ENCODE measurements at places on chromosomes 16 and 17.

DNA sequence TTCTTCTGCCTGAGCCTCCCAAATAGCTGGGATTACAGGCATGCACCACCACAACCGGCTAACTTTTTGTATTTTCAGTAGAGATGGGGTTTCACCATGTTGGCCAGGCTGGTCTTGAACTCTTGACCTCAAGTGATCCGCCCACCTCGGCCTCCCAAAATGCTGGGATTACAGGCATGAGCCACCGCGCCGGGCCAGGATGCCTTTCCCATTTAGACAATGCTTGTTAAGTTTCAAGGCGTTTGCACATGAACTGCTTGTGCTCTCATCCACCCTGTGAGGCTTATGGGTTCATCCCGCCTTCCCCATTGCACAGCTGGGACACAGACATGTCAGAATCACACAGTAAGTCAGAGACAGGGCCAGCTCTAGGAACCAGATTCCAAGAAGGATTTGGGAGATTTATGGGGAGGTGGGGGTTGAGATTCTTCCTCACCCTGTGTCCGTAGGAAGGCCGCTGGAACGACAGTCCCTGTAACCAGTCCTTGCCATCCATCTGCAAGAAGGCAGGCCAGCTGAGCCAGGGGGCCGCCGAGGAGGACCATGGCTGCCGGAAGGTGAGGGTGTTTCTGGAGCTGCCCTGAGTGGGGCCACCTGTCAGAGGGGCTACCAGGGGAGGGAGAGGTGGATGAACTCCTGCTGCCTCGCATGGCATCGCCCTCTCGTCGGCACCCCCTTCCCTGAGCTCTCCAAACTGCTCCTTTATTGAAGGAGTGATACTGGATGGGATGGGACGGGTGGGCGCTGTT, 46.3 kb downstream of the MRC2 start:
- DNase-seq, result no peak

GRCh38 chr17:5819396-5819795, 235.1 kb upstream of the NLRP1 start:
- no peak for DNase-seq

- DNase-seq, result no peak
Observed at GRCh38 chr16:69260506-69260905, 50.6 kb upstream of the VPS4A start.

DNA sequence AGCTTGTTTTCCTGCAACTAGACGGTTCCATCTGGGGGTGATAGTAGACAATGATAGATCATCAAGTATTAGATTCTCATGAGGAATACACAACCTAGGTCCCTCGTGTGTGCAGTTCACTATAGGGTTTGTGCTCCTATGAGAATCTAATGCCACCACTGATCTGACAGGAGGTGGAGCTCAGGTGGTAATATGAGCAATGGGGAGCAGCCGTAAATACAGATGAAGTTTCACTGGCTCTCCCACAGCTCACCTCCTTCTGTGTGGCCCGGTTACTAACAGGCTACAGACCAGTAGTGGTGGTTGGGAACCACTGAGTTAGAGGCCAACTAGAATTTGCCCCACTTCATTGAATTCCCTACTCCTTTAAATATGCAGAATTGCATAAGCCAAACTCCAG, 147.5 kb upstream of the HSBP1 start:
- DNase-seq, result no peak

DNA sequence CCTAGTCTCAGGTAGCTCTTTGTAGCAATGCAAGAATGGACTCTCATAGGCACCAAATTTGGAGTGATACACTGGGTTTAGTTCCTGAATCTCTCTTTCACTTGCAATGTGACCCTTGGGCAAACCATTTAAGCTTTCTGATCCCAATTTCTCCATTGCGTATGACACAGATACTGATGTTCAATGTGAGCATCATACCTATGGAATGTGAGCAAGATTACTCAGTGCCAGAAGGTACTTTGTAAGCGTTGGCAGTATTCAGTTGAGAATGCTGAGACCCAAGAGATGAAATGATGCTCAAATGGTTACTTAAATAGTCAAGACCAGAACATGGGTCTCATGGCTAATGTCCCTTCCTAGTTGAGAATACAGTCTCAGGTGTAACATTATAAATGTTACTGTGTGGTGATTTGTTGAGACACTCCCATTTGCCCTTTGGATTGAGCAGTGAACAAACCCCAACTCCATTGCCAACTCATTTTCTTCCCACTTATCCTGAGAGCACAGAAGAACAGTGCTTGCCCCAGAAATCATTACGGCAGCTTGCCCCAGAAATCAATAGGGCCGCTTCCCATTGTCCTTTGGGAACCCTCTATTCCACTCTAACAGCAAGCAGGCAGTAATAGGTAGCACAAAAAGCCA, 134.1 kb downstream of the SOX9 start:
- no peak for DNase-seq

DNA sequence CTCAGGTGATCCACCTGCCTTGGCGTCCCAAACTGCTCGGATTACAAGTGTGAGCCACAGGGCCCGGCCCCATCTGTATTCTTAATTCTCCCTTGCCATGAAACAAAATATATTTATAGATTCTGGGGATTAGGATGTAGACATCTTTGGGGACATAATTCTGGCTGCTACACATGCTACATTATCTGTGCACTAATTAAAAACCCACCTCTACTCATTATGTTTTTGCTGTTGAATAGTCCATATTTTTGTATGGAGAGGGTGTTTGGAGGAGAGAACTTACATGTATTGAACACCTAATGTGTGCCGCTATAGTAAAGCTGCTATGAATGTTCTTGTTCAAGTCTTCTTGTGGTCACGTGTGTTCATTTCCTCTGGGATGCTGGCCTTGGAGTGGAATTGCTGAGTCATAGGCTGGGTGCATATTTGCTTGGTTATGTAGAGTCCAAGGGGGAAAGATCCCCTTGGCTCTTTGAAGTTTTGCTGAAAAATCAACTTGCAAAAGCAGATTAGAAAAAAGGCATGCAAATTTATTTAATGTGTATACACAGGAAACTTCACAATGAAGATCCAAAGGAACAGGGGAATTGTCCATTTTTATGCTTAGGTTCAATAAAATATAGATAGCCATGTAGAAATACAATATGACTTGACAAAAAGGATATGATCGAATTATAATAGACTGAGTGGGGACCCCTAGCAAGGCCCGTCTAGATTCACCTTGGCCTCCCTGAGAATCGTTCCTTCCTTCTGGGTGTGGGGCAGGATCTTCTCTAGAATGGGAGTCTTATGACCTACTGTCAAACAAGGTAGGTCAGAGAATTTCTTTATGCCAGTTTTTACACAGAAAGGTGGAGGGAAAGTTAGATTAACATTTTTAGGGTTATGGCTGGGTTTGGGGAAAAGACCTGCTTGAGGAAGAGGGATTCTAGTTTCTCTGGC, 42.1 kb upstream of the GPRC5B start:
- DNase-seq, result no peak

GRCh38 chr16:50526796-50527195, 21.4 kb upstream of the NKD1 start:
- DNase-seq, result no peak

DNA sequence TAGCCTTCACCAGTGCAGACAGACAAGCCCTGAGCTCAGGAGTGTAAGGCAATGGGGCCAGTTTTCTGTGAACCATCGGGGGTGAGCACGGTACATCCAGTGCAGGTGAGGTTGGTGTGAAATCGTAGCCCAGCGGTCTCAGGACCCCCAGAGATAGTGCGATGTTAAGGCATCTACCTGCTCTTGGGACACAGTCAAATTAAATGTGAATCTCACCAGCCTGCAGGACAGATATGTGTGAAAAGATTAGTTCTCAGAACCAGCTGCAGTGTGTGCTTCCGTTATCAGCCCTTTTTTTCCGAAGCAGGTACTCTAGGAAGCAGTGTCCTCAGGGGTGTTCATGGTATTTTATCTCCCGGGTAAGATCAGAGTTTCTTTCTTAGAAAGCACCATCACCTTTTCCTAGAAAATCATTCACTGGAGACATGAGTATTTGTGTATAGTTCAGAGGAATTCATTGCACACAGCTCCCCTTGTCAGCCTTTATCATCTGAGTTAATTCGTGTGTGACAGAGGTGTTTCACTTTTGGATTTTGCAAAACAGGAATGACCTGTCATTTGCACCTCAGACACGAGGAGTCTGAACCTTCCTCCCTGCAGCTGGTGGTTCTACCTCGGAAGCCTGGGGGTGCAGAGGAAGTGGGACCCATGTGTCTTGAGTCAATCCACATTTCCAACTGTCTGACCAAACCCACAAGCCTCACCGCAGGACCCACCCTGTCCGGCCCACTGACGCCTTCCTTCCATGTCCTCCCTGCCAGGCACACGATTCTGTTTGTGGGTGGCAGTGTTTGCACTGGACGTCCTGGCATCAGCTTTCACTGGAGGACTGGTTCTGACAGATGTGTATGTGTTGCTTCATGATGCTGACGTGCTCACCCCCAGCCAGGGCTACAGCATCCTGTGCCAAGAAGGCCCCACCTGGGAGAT, 107.8 kb downstream of the CLEC16A start:
- peak; percentile 62 for DNase-seq

DNA sequence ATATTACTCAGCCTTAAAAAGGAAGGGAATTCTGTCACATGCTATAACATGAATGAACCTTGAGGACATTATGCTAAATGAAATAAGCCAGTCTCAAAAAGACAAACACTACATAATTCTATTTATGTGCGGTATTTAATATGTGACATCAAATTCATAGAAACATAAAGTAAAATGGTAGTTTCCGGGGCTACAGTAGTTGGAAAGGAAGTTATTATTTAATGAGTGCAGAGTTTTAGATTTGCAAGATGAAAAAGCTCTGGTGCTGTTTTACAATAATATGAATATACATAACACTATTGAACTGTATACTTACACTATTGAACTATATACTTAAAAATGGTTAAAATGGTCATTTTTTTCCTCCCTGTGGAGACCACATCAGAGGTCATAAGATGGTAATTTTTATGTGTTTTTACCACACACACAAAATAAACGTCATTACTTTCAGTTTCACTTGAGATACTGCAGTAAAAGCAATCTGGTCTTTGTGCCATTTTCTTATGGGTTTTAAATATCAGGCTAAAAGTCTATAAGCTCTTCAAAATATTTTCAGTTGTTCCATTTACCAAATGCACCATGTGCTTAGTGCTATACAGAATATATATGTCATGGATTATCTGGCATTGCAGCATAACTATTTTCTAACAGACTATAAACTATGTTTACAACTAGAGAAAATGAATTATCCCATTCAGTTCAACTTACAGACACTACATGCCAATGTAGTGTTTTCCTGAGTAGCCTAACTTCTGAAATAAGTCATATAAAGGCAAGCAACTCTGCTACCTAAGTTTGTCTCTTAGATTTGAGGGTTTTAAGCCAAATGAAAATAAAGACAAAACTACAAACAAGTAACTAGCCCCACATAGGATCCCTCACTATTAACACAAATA, 90.9 kb downstream of the SPAG9 start:
- no peak for DNase-seq

DNA sequence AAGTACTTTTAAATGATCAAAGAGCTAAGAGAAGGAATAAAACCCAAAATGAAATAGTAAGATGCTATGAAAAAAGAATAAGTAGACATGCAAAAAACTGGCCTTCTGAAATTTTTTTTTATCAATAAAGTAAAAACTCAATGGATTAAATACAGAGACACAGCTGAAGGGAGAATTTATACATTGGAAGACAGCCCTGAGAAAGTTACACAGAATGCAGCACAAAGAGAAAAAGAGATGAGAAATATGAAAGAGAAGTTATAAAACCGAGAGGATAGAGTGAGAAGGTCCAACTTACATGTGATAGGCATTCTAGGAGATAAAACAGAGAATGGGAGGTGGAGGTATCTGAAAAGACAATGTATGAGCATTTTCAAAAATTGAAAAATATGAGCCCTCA, 57.0 kb downstream of the MARF1 start:
- DNase-seq, result no peak

DNA sequence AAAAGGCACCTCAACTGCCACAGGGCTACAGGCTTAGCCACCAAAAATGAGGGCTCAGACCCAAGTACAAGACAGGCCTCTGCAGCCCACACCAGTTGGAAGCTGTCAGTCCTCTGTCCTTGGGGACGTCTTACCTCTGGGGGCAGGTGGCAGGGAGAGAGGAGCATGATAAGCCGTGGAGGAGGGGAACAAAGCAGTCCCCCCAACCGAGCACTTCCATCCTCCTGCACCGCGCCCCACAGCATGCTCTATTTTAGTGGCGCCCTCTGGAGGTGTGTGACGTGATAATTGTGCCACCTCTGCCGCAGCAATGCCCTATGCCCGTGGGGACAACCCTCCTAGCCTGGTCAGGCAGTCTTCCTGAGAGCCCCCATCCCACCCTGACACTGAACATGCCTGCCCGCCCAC, 13.6 kb downstream of the G6PC3 start:
- DNase-seq, result no peak

- DNase-seq, result no peak
Observed at GRCh38 chr16:70635336-70636016, 10.9 kb upstream of the IL34 start.

- no peak for DNase-seq
Observed at GRCh38 chr16:86414991-86415740, 95.2 kb upstream of the FOXF1 start.

DNA sequence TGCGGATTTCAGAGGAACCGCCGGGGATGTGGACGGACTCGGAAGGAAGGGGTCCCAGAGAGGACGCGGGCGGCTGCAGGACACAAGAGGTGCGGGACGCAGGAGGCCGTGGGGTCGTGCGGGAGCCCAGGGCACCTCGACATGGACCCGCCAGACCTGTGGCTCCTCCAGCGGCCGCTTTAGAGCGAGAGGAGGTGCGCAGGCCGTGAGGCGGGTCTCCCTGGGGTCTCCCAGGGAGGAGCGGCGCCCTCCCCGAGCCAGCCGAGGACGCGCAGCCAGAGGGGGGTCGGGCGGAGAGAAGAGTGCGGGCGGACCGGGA, 6.8 kb upstream of the FLYWCH1 start:
- no peak for DNase-seq

GRCh38 chr16:83990492-83990891, 22.4 kb downstream of the NECAB2 start:
- DNase-seq, result no peak

DNA sequence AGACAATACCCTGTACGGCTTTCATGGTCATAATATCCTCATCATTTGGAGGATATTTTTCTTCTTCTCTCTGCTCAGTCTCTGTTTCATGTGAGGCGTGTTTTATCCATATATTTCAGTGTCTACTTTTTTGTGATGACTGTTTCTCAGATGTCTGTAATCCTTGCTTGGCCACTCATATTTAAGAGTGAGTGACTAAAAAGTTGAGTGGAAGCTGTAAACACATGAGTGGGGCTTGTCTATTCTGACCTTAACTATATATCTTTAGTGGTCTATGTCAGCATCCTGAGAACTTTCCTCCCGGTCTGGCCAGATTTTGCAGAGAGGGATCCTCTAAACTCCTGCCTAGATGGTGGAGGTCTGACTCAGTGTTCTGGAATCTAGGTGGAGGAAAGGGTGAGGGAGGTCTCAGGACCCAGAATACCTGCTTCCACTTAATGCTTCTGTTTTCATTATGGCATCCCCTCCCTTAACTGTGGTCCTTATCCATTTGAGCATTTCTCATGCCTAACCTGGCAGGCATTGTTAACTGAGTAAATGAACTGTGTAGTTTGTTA, 6.0 kb downstream of the DDX19B start:
- no peak for DNase-seq

DNA sequence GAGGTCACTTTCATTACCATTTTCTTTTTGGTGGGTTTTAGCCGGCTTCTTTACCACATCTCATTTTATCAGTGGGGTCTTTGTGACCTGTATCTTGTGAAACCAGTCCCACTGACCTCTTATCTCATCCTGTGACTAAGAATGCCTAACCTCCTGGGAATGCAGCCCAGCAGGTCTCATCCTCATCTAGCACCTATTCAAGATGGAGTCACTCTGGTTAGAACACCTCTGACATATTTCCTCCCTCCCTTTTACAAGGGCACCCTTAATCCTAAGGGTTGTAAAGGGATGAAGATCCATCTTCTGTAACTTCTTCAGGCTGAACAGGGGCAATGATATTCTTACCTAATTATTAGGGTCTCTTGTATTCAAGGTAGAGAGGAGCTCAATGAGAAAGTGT, 107.9 kb upstream of the HAS3 start:
- DNase-seq, result no peak

All from GM19239 (cell line).